ENCODE measurements at places on chromosomes 11 and 22. TPM values are rescaled to one million over a fixed set of nuclear protein-coding genes. Genes with fewer than 3 reads are reported as not detected.

The POTEH gene
- not detected for total RNA-seq

The PANX3 gene
- not detected for total RNA-seq

The SNX32 gene
- 1.6 TPM for total RNA-seq

The C22orf42 gene
- not detected for total RNA-seq

The MMP13 gene
- not detected for total RNA-seq

The KLHL35 gene
- total RNA-seq = 0.70 TPM

The RASGRP2 gene
- total RNA-seq = 276 TPM

The MUC6 gene
- not detected for total RNA-seq

The SLC37A2 gene
- 1.4 TPM for total RNA-seq

The SOX6 gene
- not detected for total RNA-seq

The ZP1 gene
- total RNA-seq = 0.66 TPM

The GUCY1A2 gene
- 0.05 TPM for total RNA-seq

The EFCAB6 gene
- total RNA-seq = 0.20 TPM

The CACNA1I gene
- total RNA-seq = 4.0 TPM

The PANX2 gene
- 0.30 TPM for total RNA-seq

The RGL4 gene
- 31.4 TPM for total RNA-seq

The CRELD2 gene
- total RNA-seq = 75.1 TPM

The SPDYC gene
- not detected for total RNA-seq

The RAG2 gene
- total RNA-seq = not detected

The ILK gene
- 128 TPM for total RNA-seq

The DNAJB7 gene
- not detected for total RNA-seq

The HMOX1 gene
- total RNA-seq = 0.61 TPM

The LINC01488 gene
- total RNA-seq = not detected

The CDC45 gene
- total RNA-seq = 85.7 TPM

The OR10A2 gene
- total RNA-seq = not detected

The LDLRAD3 gene
- 1.1 TPM for total RNA-seq

The TMEM225 gene
- not detected for total RNA-seq

The SLC5A1 gene
- total RNA-seq = not detected

The CEP126 gene
- total RNA-seq = 1.2 TPM

The ART1 gene
- total RNA-seq = not detected

The CYTH4 gene
- 91.2 TPM for total RNA-seq

The WNT7B gene
- not detected for total RNA-seq

The CRYAB gene
- not detected for total RNA-seq

The ANO3 gene
- not detected for total RNA-seq
